Liver (tissue), 10 donors: ENCODE measurements at places on chromosomes 11 and 22.

DNA sequence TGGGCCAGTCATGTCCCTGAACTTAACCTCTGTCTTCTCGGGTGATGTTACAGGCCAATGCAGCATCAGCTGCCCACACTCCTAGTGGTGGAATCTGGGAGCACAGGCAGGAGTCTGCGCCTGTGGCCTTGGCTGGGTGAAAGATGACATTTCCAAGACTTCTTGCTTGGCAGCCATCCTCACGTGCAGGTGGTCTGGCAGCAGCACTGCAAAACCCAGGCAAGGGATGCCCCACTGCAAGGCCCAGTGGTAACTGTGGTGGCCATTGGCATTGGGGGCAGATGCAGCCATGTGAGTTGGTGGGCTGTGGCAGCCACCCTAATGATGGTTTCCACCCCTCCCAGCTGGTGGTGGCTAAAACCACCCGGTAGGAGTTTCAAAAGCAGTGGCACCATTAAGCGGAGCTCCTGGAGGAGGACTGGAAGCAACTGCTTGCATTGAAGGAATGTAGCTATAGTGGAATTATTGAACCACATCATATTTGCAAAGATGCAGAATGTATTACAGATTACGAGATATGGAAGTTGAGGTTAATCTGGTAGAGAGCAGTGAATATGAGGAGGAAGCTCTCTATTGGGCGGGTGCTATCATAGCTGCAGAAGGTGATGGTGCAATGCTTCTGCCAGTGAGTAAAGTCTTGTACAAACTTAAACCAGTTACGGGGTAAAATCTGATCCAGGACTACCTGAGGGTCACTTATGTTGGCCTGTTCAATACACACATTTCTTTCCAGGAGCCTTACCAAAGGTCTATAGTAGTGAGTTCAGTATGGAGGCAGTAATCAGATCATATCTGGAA is 120.7 kb upstream of the TOP3B start:
- no peaks in the 10 kb centered on the region for H3K36me3 ChIP-seq
- no peak overlapping the region for H3K4me3 ChIP-seq
- H3K27me3 ChIP-seq, result no peaks in the 10 kb centered on the region
- DNase-seq, result no peak
- no peaks in the 10 kb centered on the region for H3K4me1 ChIP-seq
- no peak overlapping the region for H3K27ac ChIP-seq

- H3K4me3 ChIP-seq, result no peak overlapping the region
- H3K27ac ChIP-seq, result no peak overlapping the region
- DNase-seq, result no peak
- peaks cover 2% of the 10 kb centered on the region for H3K4me1 ChIP-seq
- H3K36me3 ChIP-seq, result peaks cover 21% of the 10 kb centered on the region
- H3K27me3 ChIP-seq, result no peaks in the 10 kb centered on the region
These were observed 51.7 kb downstream of the ZNF143 start for GRCh38 chr11:9512370-9513019.

- H3K4me3 ChIP-seq, result no peak overlapping the region
- no peaks in the 10 kb centered on the region for H3K36me3 ChIP-seq
- no peak overlapping the region for H3K27ac ChIP-seq
- no peaks in the 10 kb centered on the region for H3K27me3 ChIP-seq
These were observed 3.9 kb downstream of the OR51B4 start for GRCh38 chr11:5297721-5298323.

- H3K4me3 ChIP-seq, result no peak overlapping the region
- H3K4me1 ChIP-seq, result no peaks in the 10 kb centered on the region
- no peak overlapping the region for H3K27ac ChIP-seq
- H3K36me3 ChIP-seq, result no peaks in the 10 kb centered on the region
- no peaks in the 10 kb centered on the region for H3K27me3 ChIP-seq
These were observed 173.4 kb upstream of the BDNF start for GRCh38 chr11:27873664-27874063.

- no peak overlapping the region for H3K27ac ChIP-seq
- H3K36me3 ChIP-seq, result no peaks in the 10 kb centered on the region
- peaks cover 3% of the 10 kb centered on the region for H3K27me3 ChIP-seq
These were observed 1237.1 kb downstream of the FAM181B start for GRCh38 chr11:81496601-81497000.

GRCh38 chr22:33447733-33448132 is 389.6 kb upstream of the SYN3 start:
- no peaks in the 10 kb centered on the region for H3K27me3 ChIP-seq
- H3K27ac ChIP-seq, result no peak overlapping the region
- no peak overlapping the region for H3K4me3 ChIP-seq
- no peaks in the 10 kb centered on the region for H3K4me1 ChIP-seq

DNA sequence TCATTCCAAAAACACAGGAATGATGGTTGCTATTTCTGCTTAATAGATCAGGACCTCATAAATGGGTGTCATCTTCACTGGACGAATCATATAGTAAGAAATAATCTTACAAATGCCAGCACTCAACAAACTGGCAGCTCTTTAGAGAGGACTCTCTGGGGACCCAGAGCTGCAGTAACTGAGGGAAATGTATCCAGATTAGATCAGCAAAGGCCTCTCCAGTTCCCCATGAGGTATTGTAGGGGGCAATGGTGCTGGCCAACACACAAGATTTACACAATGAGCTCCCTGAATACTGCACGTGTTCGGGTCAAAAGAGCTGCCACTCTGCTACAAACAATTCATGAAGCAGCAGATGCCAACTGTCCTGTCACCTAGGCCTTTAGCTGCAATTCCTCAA is 110.2 kb downstream of the RBFOX2 start:
- H3K27ac ChIP-seq, result no peak overlapping the region
- no peak overlapping the region for H3K4me3 ChIP-seq
- H3K27me3 ChIP-seq, result no peaks in the 10 kb centered on the region

DNA sequence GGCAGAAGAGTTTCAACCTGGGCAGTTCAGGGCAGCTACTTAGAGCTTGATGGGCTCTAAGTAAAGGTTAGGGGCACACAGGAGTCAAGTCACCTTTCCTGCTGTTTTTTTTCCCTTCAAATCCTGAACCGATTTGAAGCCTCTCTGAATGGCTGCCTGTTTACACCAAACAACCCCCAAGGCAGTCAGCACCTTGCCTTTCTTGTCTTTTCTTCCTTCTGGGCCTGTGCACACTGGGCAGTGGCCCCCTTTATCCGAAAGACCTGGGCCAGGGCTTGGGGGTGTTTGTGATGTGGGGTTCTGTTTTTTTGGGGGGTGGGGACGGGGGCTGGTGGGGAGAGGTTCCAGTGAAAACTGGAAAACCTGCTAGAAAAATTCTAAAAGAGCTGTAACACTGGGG is 4.3 kb downstream of the RSPH14 start:
- no peaks in the 10 kb centered on the region for H3K36me3 ChIP-seq
- peaks cover 9% of the 10 kb centered on the region for H3K4me1 ChIP-seq
- H3K27ac ChIP-seq, result no peak overlapping the region
- DNase-seq, result no peak

- no peaks in the 10 kb centered on the region for H3K36me3 ChIP-seq
- no peak overlapping the region for H3K27ac ChIP-seq
- DNase-seq, result no peak
- H3K4me3 ChIP-seq, result peak overlapping the region; percentile 18
These were observed 16.6 kb upstream of the CHKA start for GRCh38 chr11:68137833-68138232.

DNA sequence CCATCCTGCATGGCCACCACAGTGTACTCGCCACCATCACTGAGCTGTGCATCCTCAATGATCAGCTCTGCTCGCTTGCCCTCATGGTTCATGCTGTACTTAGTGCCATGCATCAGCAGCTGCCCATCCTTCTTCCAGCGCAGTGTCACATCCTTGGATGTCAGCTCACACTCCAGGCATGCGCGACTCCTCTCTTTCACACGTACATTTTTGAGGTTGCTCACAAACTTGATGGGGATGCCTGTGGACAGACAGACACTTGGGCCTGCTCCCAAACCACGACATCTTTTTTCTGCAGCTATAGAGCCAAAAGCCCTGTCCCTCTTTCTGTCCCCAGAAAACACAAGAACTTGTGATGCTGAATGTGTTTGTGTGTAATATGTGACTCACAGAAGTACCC is 10.5 kb downstream of the IGSF22 start:
- no peaks in the 10 kb centered on the region for H3K36me3 ChIP-seq
- no peaks in the 10 kb centered on the region for H3K4me1 ChIP-seq
- DNase-seq, result no peak
- no peak overlapping the region for H3K4me3 ChIP-seq
- H3K27ac ChIP-seq, result no peak overlapping the region

DNA sequence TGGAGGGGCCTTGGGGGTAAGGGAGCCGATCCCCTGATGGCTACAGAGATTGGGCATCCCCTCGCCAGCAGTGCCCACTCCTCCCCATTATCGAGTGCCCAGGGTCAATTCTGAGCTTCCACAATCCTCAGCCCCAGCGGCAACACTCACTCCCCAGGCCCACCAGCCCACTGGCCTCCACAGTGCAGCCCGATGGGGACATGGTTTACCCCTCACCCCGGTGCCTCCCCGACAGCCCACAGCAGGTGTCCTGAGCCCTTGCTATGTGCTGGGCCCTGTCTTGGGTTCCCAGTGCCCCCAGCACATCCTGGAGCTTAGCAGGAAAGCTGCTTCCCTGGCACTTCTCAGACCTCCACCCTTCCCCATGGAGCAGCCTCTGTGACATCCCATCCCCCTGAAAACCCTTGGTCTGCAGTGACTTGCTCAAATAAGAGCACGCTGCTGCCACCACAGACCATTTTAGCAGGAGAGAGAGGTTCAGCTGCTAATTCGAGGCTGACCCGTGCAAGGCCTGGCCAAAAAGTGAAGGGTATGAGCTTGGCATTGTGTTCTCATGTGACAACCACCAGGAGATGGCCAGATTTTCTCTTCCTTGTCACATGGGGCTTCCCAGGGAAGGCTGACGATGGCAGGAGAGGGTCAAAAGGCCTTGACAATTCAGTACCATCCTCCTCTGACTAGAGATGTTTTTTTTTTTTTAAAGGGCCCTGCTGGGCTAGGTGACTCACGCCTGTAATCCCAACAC is 23.6 kb downstream of the KCNJ4 start:
- H3K36me3 ChIP-seq, result no peaks in the 10 kb centered on the region
- no peak overlapping the region for H3K27ac ChIP-seq
- no peak overlapping the region for H3K4me3 ChIP-seq
- H3K4me1 ChIP-seq, result no peaks in the 10 kb centered on the region
- DNase-seq, result no peak

DNA sequence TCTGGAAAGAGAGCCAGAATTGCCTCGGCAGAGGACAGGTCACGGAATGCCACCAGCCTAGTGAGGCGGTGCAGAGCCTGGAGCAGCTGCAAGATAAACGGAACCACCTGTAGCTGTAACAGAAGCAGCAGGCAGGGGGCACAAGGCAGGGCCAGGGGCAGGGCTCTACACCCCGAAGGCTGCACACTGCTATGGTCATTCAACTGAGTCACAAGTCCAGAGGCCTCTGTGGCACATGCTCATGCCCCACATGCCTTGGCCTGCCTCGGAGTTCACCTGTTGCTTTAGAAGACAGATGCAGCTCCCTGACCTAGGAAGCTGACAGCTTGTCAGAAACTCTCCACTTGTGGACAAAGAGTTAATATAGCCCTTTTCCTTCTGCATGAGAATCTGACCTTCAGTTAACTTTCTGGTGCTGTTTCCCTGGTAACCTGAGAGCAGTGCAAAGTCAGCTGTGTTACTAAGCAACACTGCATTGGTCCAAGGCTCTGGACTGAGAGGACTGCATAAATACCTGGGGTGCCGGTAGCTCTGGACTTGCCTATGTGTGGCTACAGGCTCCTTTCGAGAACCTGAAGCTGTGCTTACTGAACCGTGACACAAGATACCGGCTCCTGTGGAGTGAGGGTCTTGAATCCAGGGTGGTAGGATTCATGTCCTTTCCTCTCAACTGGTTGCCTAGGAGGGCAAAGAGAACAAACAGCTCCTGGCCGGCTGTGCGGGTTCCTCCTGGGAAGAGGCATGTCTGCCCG is 10.5 kb downstream of the COMMD9 start:
- no peaks in the 10 kb centered on the region for H3K27me3 ChIP-seq
- DNase-seq, result no peak
- peaks cover 15% of the 10 kb centered on the region for H3K36me3 ChIP-seq

DNA sequence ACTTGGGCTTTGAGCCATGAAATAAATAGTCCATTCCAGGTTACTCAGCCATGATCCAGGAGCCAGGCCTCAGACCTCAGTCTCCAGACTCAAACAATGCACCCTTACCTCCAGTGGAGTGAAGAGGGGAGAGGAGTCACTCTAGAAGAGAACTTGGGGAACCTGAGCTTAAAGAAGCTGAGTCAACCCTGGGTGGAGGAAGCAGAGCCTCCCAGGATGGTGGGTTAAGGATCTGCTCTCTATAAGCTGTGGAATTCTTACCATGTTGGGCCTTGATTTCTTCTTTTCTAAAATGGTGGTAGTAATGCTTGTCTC is 113.2 kb downstream of the NECTIN1 start:
- H3K36me3 ChIP-seq, result no peaks in the 10 kb centered on the region
- H3K27me3 ChIP-seq, result no peaks in the 10 kb centered on the region
- no peak for DNase-seq

DNA sequence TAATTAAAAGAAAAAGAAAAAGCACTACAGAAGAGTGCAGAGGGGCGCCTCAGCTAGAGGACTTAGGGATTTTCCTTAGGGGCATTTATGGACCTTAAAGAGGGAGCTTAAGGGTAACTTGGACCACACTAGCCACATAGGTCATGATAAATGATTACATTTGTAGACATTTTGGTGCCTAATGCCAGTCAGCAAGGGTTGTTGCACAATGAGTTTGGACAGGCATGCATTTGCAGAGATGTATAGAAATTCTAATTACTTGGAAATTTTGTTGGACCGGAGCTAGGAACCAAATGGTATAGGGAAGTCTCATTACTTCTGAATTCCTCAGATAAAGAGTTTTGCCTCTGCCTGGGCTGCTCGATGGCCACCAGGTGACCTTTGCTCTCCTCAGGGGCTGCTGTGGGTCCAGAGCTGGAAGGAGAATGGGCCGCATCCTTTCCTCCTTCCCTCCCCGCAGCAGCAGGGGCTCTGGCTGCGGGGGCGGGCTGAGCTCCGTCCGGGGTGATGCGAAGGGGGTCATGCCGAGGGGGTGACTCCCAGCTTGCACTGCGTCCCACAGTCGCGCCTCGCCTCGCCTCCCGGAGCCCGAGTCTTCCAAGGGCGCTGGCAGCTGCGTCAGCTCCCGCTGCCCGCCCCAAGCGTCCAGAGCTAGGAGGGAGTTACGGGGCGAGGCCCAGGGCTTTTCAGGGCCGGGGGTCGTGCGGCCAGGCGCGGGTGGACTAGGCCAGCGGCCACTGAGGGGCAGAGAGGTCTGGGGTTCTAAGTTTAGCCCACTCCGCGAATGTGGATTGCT is 20.3 kb upstream of the MALAT1 start:
- H3K27ac ChIP-seq, result peak overlapping the region; percentile 93
- DNase-seq, result no peak
- no peaks in the 10 kb centered on the region for H3K27me3 ChIP-seq
- H3K4me1 ChIP-seq, result peaks cover 7% of the 10 kb centered on the region
- no peak overlapping the region for H3K4me3 ChIP-seq

GRCh38 chr22:36409911-36410756 is 22.4 kb upstream of the MYH9 start:
- peak; percentile 77 for DNase-seq
- H3K27me3 ChIP-seq, result no peaks in the 10 kb centered on the region
- no peaks in the 10 kb centered on the region for H3K36me3 ChIP-seq
- H3K4me1 ChIP-seq, result peaks cover 3% of the 10 kb centered on the region
- H3K4me3 ChIP-seq, result peak overlapping the region; percentile 62
